Kidney tubule cell (primary cell): ENCODE measurements at places on chromosomes 6 and 20.
A peak's percentile ranks its signal among the peaks of the same experiment; 100 is the strongest.

DNA sequence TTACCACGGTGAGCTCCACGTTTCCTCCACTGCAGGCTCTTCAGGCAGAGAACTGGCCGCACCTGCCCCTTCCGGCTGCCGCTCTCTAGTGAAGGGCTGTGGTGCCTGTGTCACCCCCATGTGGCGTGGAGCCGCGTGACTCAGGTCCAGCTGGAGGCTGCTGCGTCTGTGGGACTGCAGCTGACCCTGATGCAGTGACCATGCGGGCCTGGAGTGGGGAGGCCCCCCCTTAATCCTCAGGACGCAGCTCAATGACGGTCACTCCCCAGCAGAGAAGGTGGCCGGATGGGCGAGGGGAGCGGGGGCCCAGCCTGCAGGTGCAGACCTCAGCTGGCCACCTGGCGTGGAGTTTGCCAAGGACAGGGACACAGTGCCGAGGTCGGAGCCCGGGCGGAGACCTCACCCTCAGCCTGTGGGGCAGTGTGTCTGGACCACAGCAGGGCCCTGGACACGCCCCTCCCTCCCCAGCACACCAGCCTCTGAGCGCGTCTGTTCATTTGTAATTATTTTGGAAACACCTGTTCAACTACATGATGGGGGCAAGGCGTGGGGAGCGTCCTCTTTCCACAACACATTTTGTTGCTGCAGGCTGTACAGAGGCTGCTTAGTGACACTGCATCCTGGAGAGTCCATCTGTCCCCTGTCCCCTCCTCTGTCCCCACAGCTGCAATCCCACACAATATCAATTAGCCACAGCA lies 10.7 kb downstream of the BHLHE23 start:
- no peak for DNase-seq

DNA sequence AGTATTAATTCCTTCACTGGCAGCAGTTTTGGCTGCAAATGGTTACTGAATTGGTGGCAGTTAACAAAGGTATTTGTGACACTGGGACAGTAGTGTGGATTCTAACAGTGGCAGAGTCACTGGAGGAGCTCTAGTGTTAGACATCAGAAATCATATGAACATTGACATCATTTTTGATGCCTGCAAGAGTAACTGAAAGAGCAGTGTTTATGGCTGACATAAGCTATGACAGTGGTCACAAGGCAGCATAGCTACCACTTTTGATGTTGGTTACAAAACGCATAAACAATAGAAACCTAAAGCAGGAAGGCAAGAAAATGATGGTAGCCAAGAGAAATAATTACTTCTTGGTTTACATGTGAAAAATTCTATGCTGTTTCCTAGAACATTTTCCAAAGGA lies 326.7 kb upstream of the MAN1A1 start:
- no peak for DNase-seq

GRCh38 chr6:160333841-160334240 lies 14.3 kb upstream of the SLC22A3 start:
- DNase-seq: peak; percentile 55

- DNase-seq: peak; percentile 26
Measured at GRCh38 chr6:70119218-70119835, 183.6 kb downstream of the COL9A1 start.

- DNase-seq: no peak
Measured at GRCh38 chr6:128478230-128479047, 42.0 kb downstream of the PTPRK start.

- DNase-seq: no peak
Measured at GRCh38 chr20:19320005-19320404, 107.6 kb downstream of the SLC24A3 start.

DNA sequence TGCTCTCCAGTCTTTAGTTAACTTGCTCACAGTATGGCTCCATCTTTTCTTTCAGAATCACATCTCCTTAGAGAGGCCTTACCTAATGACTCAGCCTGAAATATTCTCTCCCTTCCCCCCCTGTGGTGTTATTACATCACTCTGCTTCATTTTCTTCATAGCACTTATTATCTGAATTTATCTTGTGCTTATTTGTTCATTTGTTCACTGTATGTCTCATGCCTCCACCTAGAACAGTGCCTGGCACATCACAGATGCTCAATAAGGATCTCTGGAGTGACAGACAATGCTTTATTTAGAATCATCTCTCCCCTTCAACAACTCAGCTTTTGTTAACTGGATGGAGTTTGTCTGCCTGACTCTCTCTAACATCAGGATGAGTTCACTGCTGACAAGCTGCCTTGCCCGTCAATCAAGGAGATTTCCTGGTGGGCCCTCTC lies 96.6 kb upstream of the MAN1A1 start:
- peak; percentile 60 for DNase-seq

DNA sequence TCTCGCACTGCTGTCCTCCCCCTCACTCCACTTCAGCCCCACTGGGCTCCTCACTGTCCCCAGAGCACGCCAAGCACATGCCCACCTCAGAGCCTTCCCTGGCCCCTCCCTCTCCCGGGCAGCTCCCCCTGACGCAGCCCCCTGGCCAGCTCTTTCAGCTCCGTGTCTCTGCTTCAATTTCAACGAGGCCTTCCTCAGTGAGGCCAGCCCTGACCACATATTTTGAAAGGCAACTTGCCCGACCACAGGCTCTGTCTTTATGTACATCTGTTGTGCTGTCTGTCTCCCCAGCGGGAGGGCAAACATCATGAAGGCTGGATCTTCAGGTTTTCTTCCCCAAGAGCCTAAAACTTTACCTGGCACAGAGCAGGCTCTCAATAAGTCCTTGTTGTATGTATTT lies 44.6 kb downstream of the JPH2 start:
- no peak for DNase-seq

DNA sequence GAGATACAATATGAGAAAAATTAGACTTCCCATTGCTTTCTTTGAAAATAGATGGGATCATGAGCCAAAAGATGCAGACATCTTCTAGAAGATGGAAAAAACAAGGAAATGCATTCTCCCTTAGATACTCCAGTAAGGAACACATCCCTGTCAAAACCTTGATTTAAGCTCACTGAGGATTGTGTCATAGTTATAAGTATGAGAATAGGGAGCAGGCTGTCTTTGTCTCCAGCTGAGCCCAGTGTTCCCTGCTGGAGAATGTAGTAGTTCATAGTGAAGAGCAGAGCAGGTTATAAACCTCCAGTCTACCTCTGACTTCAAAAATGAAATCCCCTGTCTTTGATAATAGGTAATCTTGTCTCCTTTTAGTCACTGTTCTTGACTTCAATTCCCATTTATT lies 589.9 kb downstream of the PHF3 start:
- no peak for DNase-seq

GRCh38 chr20:57696401-57696961 lies 13.3 kb downstream of the PMEPA1 start:
- DNase-seq: no peak

- DNase-seq: no peak
Measured at GRCh38 chr6:122365775-122366403, 33.6 kb upstream of the HSF2 start.

GRCh38 chr6:164579035-164579434 lies 730.4 kb downstream of the C6orf118 start:
- DNase-seq: no peak

DNA sequence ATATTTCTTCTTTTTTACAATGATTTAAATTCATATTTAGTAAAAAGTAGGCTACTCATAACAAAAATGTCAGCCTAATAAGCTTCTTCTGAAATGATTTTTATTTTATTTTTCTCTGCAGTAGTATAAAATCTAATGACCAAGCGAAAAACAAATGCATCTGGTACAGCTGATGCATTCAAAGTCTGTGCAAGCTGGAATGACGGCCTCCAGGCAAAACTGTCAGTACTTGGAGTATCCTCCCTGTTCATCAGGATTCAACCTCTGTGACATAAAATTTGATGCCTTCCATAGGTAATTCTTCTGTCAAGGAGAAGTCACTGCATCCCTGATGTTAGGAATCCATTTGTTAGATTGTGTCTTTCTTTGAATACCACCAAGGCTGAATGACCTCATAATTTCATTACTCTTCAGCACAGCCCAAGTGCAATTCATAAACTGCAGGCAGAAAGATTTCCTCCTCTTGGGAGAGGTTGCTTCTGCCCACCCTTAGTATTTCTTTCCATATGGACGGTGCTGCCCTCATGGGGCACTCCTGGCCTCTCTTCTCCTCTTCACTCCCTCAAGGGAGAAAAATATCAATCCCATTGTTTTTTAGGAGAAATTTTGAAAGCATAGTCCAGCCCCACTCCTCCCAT lies 146.4 kb upstream of the STXBP5 start:
- no peak for DNase-seq

- no peak for DNase-seq
Measured at GRCh38 chr6:2655844-2656433, 94.8 kb downstream of the MYLK4 start.

- no peak for DNase-seq
Measured at GRCh38 chr20:37864298-37864697, 38.6 kb upstream of the VSTM2L start.

GRCh38 chr6:157092736-157093135 lies 230.6 kb downstream of the TMEM242 start:
- no peak for DNase-seq

- DNase-seq: peak; percentile 25
Measured at GRCh38 chr6:42688281-42688680, 34.1 kb downstream of the PRPH2 start.

DNA sequence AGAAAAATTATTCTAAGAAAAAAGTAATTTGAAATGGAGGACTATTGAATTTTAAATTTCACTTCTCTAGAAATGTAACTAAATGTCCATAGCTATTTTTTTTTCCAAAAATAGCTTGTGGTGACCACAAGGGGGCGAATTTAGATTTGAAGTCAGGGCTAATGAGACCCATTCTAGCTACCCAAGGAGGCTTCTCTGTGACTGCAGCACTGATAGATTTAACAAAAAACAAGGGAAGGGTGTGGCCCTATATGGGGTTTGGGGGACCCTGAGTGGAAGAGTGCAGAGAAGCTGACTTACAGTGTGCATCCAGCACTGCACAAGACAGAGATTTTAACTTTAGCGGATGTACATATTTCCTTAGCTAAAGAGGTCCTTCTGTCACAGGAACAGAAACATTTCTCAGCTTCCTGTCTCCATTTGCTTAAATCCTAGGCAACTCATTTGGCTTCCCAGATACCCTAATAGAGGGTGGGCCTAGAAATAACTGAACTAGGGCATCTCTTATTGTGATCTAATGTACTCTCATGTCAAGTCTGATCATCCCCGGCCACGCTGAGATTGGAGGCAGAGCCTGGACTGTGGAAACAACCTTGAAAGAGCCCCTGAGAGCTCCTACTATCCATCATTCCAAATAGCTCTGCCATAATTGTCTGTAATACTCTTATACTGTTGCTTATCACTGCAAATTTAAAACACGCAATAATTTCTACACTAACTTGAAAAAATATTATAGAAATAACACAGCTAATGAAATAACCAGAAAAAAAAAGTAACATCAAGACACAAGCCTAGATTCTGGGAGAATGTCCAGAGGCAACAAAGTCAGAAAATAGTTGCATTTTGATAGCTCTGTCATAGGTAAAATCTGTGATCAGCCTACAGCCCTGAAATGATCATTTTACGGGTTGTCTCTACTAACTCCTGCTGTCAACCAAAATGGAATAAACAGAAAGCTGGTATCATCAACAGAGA lies 93.6 kb downstream of the SNAP91 start:
- DNase-seq: peak; percentile 37

- no peak for DNase-seq
Measured at GRCh38 chr6:54301770-54302169, 6.5 kb upstream of the TINAG start.

- no peak for DNase-seq
Measured at GRCh38 chr6:37704923-37705238, 7.2 kb upstream of the MDGA1 start.

- DNase-seq: no peak
Measured at GRCh38 chr6:109034526-109034925, 60.1 kb downstream of the SESN1 start.

DNA sequence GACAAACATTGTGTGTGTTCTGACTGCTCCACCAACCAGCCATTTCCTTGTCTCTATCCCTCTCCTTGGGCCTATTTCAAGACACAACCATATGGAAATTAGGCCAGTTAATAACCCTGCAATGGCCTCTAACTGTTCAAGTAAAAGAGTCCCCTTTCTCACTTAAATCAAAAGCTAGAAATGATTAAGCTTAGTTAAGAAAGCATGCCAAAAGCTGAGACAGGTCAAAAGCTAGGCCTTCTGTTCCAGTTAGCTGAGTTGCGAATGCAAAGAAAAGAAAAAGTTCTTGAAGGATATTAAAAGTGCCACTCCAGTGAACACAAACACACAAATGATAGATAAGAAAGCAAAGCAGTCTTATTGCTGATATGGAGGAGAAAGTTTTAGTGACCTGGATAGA lies 22.5 kb downstream of the SERINC1 start:
- DNase-seq: peak; percentile 22

- DNase-seq: peak; percentile 56
Measured at GRCh38 chr6:42017021-42017643, 33.2 kb upstream of the TAF8 start.

DNA sequence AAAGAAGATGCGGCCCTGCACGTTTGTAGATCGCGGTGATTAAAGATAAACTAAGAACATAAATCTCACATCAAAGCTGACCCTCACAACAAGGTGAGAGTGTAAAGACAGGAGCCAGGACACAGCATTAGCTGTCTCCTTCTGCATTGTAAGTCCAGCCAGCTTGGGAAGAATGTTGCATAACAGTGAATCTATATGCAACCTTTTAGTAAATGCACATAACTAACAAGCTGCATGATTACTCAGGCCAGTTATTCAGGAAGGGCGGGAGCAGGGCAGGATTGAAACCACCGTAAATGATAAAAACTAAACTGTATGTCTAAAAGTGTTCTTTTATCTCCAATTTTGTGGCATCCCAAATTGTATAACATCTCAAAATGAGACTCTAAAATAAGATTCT lies 57.1 kb downstream of the POPDC3 start:
- DNase-seq: no peak

DNA sequence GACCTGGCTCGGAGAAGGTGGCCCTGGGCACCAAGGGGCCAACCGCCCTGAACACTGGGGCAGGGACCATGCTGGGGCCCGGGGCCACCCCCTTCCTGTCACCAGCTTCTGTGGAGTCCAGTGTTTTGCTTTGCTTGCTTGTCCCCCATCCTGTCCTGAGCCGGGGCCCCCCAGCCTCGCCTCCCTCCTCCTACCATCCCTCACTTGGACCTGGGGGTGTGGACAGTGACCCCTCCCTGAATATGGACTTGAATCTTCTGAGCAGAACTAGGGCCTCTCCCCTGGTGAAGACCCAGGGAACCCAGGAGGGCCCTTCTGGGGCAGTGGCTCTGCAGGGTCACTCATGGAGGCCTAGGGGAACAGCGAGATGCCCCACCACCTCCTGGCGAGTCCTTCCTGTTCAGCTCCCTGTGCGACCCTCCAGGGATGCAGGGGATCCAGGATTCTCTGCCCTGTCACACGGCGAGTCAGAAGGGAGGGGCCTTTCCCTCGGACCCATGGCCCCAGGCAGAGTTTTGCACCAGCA lies 41.6 kb downstream of the VSTM2L start:
- no peak for DNase-seq

DNA sequence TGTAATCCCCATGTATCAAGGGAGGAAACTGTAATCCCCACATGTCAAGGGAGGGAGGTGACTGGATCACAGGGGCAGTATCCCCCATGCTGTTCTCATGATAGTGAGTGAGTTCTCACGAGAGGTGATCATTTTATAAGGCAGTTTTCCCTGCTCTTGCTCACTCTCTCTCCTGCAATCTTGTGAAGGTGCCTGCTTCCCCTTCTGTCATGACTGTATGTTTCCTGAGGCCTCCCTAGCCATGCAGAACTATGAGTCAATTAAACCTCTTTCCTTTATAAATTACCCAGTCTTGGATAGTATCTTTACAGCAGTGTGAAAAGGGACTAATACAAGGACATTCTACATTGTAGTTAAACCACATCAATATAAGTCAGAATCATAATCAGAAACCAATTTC lies 112.4 kb downstream of the BTBD9 start:
- peak; percentile 51 for DNase-seq
